Placental epithelial cell (primary cell): ENCODE measurements at places on chromosomes 16 and 17. TPM values are rescaled to one million over a fixed set of nuclear protein-coding genes. Genes with fewer than 3 reads are reported as not detected.

Gene DLX3
- total RNA-seq, result under 0.01 and 0.33 TPM in 2 replicates

Gene CIBAR2
- not detected in 2 replicates for total RNA-seq

Gene C17orf50
- total RNA-seq, result not detected in 2 replicates

Gene MYCBPAP
- total RNA-seq, result 0.11 and 2.0 TPM in 2 replicates

Gene SECTM1
- total RNA-seq, result 0.65 and 11.0 TPM in 2 replicates

Gene HOXB1
- total RNA-seq, result not detected in 2 replicates

Gene CDR2L
- 34.9 and 47.9 TPM in 2 replicates for total RNA-seq

Gene HBA2
- not detected in 2 replicates for total RNA-seq

Gene CD19
- not detected in 2 replicates for total RNA-seq

Gene PLK1
- 7.1 and 12.4 TPM in 2 replicates for total RNA-seq

Gene PIPOX
- 1.4 and 3.5 TPM in 2 replicates for total RNA-seq

Gene ODAD4
- total RNA-seq, result 1.2 and 1.6 TPM in 2 replicates

Gene IRF8
- 0.11 TPM in 1 of 2 replicates, not detected in the other for total RNA-seq

Gene NETO2
- 3.3 and 3.5 TPM in 2 replicates for total RNA-seq

Gene KRTAP1-5
- not detected in 2 replicates for total RNA-seq

Gene TPSG1
- not detected in 2 replicates for total RNA-seq

Gene PRR35
- 0.11 and 0.39 TPM in 2 replicates for total RNA-seq

Gene INTS2
- 9.4 and 17.4 TPM in 2 replicates for total RNA-seq

Gene HOXB3
- 2.2 and 7.1 TPM in 2 replicates for total RNA-seq

Gene TMEM238L
- not detected in 2 replicates for total RNA-seq

Gene CACNG3
- not detected in 2 replicates for total RNA-seq

Gene ALDH3A1
- total RNA-seq, result 0.11 TPM in 1 of 2 replicates, not detected in the other

Gene NSRP1
- total RNA-seq, result 4.4 and 8.2 TPM in 2 replicates

Gene CCDC78
- total RNA-seq, result 2.3 and 5.5 TPM in 2 replicates

Gene DDX28
- total RNA-seq, result 10.2 and 11.7 TPM in 2 replicates

Gene SPN
- total RNA-seq, result not detected in 2 replicates

Gene SDK2
- under 0.01 TPM in 1 of 2 replicates, not detected in the other for total RNA-seq

Gene AIPL1
- not detected in 2 replicates for total RNA-seq

Gene PLEKHH3
- total RNA-seq, result 18.1 and 29.1 TPM in 2 replicates

Gene SLC38A8
- total RNA-seq, result not detected in 2 replicates

Gene HOXB8
- not detected in 2 replicates for total RNA-seq

Gene SHISA9
- under 0.01 and 1.8 TPM in 2 replicates for total RNA-seq

Gene OR1F1
- not detected in 2 replicates for total RNA-seq

Gene PRR29
- under 0.01 TPM in 1 of 2 replicates, not detected in the other for total RNA-seq

Gene HS3ST2
- total RNA-seq, result not detected in 2 replicates

Gene PERCC1
- not detected in 2 replicates for total RNA-seq

Gene SLC52A1
- 0.33 TPM in 1 of 2 replicates, not detected in the other for total RNA-seq

Gene ENPP7
- not detected in 2 replicates for total RNA-seq

Gene ITGAD
- total RNA-seq, result not detected in 2 replicates

Gene SEC14L1
- 31.0 and 49.2 TPM in 2 replicates for total RNA-seq

Gene CRYBA1
- total RNA-seq, result not detected in 2 replicates

Gene IL17C
- 0.39 TPM in 1 of 2 replicates, not detected in the other for total RNA-seq

Gene RHBDF1
- total RNA-seq, result 41.8 and 43.2 TPM in 2 replicates

Gene KANSL1
- total RNA-seq, result 138 and 160 TPM in 2 replicates

Gene CCL2
- 0.22 TPM in 1 of 2 replicates, not detected in the other for total RNA-seq

Gene TRPV3
- total RNA-seq, result 15.7 and 18.5 TPM in 2 replicates

Gene KRTAP4-3
- not detected in 2 replicates for total RNA-seq

Gene CTRL
- total RNA-seq, result 0.65 and 0.79 TPM in 2 replicates

Gene EVI2B
- not detected in 2 replicates for total RNA-seq

Gene RHOT2
- 53.0 and 62.8 TPM in 2 replicates for total RNA-seq

Gene TBC1D10B
- total RNA-seq, result 31.7 and 39.7 TPM in 2 replicates

Gene P3H4
- 84.6 and 154 TPM in 2 replicates for total RNA-seq
